ENCODE measurements at places on chromosomes 16 and 17. TPM values are rescaled to one million over a fixed set of nuclear protein-coding genes. Genes with fewer than 3 reads are reported as not detected.

The ZNF423 gene
- 0.72 TPM for total RNA-seq

The TSPOAP1 gene
- 2.6 TPM for total RNA-seq

The CDK3 gene
- total RNA-seq = 4.1 TPM

The FOXF1 gene
- 0.68 TPM for total RNA-seq

The BAHCC1 gene
- 4.2 TPM for total RNA-seq

The RDM1 gene
- total RNA-seq = 1.1 TPM

The NPIPB2 gene
- 6.3 TPM for total RNA-seq

The CTRL gene
- total RNA-seq = 0.64 TPM

The P2RX5 gene
- total RNA-seq = 0.72 TPM

DNA sequence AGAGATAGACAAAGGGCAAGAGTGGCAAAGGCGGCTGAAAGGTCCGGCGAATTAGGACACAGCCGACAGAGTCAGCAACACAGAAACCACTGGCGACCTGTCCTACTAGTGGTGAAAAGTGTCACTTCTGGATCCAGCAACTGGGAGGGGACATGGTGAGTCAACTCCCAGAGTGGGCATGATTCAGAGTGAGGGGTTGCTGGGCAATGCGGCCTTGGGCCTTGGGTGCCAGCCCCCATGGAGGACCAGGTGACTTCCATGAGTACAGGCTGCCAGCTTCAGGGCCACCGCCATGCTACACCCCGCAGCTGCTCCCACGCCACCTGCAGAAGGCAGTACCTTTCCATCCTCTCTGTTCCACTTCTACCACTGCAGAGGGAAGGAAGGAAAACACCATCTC, 110.6 kb downstream of the ZFHX3 start:
- no peak for ATAC-seq

GRCh38 chr17:50347117-50347893, 1.4 kb downstream of the XYLT2 start:
- peak; percentile 3 for ATAC-seq

- ATAC-seq = peak; percentile 37
Observed at GRCh38 chr16:23491490-23492391, 18.6 kb downstream of the GGA2 start.

DNA sequence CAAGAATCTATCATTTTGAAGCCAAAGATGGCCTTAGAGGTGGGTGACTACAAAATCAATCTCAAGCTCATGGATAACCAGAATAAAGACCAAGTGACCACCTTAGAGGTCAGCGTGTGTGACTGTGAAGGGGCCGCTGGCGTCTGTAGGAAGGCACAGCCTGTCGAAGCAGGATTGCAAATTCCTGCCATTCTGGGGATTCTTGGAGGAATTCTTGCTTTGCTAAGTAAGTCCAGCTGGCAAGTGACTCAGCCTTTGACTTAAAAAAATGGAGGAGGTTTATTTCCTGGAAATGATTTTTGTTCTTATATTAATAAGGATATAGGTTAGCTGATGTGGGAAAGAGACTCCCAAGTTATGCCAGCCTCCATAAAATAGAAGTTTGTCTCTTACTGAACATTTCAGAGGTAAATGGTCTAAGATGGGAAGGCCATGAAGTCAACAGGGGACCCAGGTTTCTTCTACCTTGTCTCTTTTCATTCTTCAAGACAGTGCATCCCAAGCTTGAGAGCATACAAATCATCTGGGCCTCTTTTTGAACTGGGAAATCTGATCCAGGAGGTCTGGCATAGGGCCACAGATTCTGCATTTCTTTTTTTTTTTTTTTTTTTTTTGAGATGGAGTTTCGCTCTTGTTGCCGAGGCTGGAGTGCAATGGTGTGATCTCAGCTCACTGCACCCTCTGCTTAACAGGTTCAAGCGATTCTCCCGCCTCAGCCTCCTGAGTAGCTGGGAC, 19.8 kb upstream of the TANGO6 start:
- ATAC-seq = no peak

GRCh38 chr17:34081269-34081668, 173.8 kb upstream of the CCL2 start:
- no peak for ATAC-seq

DNA sequence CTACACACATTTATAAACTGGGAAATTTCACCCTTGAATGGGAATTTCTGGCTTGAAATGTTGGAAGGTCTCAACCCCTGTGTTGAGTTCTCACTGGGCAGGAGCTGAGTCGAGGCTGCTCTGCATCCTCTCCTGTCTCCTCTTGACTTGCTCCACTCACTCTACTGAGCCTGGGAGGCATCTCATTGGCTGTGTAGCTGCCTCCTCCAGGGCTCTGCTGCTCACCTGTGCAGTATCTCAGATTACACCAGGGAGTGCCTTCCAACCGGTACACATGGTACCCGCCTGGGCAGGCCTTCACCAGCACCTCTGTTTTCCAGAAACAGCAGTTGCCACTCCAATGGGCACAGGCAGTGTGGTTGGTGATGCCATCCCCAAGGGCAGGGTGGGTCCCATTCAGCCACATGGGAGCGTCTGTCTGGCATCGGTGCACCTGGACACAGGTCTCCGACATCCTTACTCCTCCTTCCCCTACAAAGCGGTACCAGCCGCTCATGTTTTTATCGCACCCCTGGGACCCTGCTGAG, 3.7 kb downstream of the GP2 start:
- ATAC-seq = no peak

- no peak for ATAC-seq
Observed at GRCh38 chr16:3327514-3327913, 22.2 kb downstream of the ZNF75A start.

GRCh38 chr17:73141411-73141810, 23.4 kb upstream of the SSTR2 start:
- ATAC-seq = no peak

GRCh38 chr16:84063980-84064379, 21.4 kb upstream of the SLC38A8 start:
- ATAC-seq = no peak

DNA sequence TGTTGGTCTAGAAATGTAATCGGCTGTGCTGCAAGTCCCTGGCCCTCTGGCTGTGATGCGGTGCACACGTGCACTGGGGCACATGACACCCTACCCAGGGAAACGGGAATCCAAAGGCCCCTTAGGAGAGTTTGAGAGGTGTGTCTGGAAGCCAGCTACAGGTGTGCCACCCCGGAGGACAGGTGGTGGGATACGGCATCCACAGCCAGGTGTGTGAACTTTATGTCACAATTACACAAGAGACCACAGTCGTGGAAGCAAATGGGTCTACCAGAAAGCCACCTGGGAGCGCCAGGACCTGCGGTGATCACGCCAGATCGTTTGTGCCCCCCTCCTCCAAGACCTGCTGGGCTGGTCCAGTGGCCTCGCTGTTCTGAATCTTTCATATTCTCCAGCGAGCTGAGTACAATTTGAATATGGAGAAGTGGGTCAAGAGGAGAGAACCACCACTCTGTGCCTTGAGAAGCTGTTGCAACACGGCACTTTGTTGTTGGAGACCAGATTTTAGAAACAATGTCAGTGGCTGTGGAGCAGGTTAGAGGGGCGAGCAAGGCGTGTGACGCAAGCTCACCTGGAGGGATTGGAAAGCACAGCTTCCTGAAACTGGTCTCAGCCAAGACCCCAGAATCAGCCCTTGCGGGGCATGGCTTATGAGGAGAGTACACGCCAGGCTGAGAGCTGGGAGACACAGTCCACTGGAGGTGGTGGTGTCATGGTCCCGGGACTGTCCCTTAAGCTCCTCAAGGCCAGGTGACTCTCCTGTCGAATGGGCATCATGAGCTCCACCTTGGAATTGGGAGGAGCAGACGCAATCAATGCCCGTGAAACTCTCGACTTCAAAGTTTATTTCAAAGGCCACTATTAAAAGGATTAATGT, 37.4 kb downstream of the COX4I1 start:
- no peak for ATAC-seq

GRCh38 chr16:19139436-19140091, 25.8 kb downstream of the ITPRIPL2 start:
- ATAC-seq = no peak

DNA sequence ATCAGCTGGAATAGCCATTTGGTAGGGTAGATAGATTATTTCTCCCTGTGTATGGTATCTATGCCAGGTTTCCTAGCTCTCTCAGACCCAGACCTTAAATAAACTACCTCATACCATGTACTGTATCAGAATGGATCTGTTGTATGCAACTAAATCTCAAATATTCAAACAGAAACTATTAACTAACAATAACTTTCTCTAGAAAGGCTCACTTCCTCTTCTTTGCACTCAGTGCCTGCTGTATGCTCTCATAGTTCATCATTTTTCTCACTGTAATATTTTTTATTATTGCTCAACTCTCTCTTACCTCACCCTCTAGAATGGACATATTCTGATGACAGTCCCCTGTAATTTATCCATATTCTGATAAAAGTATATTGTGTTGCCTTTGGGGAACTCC, 182.4 kb downstream of the TOX3 start:
- no peak for ATAC-seq

DNA sequence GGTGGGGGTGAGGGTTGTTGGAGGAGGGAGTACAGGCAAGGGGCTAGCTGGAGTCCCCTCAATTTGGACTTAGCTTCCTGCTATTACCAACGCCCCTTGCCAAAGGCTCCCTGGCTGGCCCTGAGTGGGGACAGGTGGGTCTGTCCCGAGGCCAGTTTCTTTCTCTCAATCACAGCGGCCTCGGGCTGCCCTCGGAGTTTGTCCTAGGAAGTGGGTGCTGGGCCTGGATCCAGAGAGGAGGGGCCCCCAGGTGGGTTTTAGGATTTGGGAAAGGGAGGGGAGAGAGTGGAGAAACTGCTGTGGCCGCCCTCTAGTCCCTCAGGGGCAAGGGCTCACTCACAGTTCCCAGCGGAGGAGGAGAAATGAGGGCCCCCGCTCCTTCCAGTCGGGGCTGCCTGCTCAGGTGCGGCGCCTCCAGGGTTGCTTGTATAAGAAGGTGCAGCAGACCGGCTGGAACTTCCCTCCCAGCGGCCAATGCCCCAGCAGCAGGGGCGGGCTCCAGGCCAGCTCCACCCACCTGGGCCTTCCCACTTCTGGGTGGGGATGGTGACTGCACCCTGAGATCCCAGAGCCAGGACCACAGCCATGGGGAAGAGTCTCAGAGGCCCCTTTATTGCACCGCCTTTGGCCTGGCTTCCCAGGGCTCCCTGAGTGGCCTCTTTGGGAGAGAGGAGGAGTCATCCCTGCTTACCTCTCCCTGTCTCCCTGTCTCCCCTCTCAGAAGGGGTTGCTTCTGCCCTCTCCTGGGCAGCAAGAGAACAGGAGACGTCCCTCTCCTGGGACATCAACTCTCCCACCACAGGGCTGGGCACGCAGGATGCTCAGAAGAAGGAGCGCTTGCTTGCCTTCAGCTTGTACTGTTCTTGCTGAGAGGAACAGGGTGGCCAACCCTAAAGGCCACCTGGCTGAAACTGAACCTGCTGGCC, 112.0 kb upstream of the SMURF2 start:
- peak; percentile 72 for ATAC-seq

- ATAC-seq = no peak
Observed at GRCh38 chr17:50260501-50260911, 13.8 kb upstream of the TMEM92 start.

DNA sequence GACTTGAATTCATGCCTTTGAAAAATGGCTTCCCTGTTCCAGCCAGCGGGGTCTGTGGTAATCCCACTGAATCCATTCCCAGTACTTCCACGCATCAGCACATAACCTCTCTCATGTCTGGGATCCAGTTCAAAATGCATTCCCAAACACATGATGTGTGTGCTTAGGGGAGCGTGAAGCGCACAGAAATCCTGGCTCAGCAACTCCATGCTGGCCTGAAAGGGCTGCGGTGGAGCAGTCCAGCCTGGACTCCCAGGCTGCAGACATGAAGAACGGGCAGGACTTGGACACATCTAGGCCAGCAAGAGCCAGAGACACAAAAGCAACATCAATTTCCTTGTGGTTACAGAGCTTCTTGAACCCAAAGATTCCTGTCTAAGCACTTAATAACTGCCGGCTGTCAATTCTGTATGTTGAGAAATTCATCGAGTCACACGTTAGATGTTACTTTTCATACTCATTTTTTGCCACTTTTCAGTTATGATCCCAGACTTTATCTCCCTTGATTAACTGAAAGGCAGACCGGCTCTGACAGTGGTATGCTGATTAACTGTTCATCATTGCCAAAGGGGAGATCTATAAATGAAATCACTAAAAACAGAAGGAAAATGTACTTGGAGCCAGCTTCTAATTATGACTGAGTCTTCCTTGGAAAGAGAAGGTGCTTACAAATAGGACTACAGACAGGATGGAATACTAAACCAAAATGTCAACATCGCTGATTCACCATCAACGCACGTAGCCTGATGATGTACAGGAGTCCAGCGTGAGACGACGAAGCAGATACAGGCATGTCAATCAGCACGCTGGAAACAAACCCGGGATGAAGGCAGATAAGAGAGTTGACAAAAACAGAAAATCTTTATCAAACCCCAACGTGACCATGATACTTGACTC, 23.0 kb downstream of the NSMCE1 start:
- ATAC-seq = peak; percentile 50

GRCh38 chr17:6047966-6048365, 22.2 kb upstream of the WSCD1 start:
- ATAC-seq = no peak

DNA sequence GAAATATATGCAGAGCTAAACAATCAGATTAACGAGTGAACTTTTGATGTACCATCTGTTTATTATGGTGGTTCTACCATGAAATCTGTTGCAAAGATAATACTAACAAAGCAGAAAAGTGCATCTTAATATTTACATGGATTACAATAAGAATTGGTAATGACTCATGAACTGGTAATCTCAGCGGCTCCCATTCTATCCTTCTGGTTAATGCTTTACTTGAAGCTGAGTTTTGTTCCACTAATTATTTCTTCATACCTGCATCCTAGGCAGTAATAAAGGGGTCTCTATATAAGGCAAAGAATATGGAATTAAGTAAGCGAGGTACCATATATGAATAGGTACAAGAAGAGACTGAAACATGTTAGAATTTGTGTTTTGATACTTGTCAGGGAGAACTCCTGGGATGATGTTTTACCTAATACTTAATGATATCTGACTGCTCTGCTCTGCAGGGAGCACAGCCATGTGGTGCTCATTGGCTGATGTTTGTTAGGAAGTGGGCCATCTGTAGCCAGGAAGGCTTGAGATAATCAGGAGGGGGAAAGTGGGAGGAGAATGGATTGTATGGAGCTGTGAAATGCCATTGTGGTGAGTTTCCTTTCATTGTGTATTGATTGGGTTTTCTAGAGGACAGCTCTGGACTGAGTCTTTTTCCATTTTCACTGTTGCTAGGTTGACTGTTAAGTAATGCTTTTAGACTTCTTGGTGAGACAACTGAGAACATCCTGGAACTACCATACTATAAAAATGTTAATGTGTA, 52.6 kb downstream of the MAP2K6 start:
- peak; percentile 33 for ATAC-seq

Measured in esophagus mucosa (tissue), 1 donor.